Suppressor macrophage treated with lipopolysaccharide for 4 hours (primary cell): ENCODE measurements at places on chromosomes 2 and 18.

DNA sequence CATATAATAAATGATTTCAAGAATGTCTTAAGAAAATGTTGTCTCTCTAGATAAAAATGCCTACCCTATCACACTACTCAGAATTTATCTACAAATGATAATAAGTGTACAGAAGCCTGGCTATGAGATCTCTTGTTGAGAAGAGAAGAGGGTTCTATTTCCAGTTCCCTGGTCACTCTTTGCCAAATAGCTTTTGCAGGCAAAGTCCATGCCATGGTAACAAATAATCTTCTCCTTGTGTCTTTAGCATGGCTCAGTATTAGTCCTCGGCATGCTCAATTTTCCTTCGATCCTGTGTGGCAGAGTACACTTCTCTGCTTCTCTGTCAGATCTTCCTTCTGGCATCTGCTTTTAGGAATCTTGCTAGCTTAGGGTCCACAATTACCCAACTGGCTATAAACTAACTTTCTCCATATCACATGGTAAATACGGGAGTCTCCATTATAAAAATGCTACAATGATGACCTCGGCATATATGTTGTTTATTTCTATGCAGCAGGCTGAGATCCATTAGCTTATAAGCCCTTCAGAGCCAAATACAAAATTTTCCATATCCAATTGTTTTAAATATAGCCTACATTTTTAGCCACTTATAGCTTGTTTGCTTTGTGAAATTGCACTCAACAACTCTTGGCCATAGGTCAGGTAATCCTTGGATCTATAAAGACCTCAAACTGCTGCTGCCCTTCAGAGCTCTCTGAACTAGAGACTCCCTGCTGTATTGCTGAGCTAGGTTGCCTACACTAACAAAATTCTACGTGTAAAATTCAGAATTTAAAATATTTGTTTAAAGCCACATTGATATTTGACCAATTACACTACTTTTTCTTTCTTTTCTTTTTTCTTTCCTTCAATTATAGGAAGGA, 157.5 kb downstream of the FSIP2 start:
- no peak for DNase-seq

- DNase-seq = no peak
These were observed 364.4 kb upstream of the CYRIA start for GRCh38 chr2:17030047-17030446.

DNA sequence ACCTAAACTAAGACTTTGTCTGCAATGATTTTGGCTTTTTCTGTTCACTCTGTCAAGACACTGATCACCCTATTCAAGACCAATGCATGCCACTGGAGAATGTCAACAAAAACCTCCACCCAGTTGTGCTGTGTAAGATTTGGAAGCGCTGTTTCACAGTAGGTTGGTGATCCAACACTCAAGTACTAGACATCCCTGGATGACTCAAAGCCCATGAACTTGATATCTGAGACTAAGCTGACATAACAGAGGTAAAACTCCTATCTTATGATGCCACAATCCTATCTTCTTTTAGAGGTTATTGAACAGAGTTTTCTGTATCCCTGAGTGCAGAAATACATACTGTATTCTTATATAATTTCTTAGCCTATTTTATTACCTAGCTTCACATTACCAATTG, 251.3 kb upstream of the ETAA1 start:
- no peak for DNase-seq

DNA sequence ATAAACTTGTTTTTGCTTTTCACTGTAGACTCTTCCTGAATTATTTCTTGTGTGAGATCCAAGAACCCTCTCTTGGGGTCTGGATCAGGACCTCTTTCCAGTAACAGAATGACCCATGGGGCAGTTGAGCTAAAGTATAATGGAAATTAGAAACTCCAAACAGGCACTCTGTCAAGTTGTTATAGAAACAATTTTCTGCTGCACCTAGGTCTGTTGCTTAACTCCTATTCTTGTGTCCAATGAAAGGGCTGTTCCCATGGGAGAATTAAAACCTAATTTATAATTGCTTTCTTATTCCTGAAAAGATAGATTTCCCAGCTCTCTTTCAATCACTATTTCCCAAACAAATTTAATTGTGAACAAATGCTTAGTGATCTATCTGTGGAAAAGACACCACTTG, 1341.3 kb upstream of the PIK3C3 start:
- no peak for DNase-seq

- no peak for DNase-seq
These were observed 427.0 kb upstream of the TNP1 start for GRCh38 chr2:217286833-217287232.

DNA sequence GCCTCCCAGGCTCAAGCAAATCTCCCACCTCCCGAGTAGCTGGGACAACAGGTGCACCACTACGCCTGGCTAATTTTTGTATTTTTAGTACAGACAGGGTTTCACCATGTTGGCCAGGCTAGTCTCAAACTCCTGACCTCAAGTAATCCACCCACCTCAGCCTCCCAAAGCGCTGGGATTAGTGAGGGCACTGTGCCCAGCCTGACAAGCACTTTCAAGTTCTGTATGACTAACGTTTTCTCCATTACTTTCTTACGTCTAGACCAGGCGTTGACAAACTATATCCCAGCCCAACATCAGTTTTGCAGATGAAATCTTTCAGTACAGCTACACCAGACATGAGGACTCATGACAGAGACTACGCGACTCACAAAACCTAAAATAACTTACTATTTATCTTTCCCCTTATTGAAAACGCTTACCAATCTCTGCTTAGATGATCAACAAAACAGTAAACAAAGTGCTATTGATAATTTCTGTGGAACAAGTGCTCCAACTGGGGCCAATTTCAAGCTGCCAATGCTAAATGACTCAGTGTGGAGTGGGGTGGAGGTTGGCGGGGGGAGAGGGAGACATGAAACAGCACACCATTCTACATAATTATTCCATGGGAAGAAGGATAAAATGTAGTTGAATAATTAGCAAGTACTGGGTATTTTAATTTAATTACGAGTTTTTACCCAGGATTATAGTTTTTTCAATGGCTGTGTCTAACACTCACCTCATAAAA, 59.1 kb downstream of the SAP130 start:
- DNase-seq = no peak

DNA sequence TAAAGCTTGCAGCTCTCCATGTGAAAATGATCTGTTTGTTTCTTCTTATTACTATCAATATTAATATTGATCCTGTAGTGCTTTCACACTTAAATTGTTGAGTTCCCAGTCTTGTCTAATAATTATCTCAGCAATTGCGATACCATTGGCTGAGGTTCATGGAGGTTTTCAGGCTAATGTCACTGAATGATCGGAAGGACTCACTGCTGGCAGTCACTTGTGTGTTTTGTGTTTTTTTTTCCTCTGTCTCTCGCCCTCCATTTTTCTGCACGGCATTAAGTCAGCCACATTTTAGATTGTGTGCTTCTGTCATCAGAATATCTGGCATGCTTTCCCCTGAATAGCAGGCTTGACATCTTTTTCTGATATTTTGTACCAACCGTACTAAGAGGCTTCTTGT, 43.7 kb downstream of the AGAP1 start:
- DNase-seq = no peak
